OCI-M1 (cell line): ENCODE measurements at places on chromosomes 6 and 20.

DNA sequence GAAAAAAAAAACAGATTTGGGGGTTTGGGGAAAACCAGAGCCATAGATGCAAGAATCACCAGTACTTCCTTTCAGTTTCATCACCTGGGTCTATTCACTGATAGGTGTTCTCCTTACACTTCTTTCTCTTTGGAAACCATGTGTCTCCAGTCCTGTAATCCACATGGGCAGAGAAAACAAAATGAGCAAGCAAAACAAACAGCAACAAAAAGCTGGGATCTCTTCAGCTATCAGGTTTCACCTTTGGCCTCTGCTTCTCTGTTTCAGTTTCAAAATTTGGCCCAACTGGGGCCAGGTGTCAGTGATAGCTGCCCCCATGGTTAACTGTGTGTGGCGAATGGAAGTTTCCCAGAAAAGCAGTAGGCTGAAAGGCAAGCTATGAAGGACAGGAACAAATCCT is 220.0 kb upstream of the THBS2 start:
- DNase-seq: no peak

DNA sequence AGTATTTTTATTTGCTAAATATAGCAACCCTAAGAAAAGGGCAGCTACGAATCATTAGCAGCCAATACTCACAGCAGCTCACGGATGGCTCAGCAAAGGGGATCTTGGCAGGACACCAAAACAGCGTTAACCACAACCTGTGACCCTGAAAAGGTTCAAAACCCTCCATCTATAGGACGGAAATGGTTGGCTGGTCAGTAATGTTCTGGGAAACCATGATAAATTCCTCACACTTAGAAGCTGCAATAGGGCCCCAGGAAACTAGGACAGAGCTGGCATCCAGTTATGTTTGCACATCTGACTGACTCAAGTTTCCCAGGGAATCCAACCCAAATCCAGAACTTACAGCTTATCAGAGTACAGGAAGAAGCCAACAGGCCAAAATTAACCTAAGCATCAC is 30.9 kb upstream of the PTPRT start:
- DNase-seq: no peak

- DNase-seq: no peak
Observed at GRCh38 chr6:122285292-122285913, 114.0 kb upstream of the HSF2 start.

GRCh38 chr20:58579819-58580473 is 64.7 kb upstream of the APCDD1L start:
- DNase-seq: no peak

GRCh38 chr6:129867403-129867802 is 6.3 kb upstream of the TMEM244 start:
- DNase-seq: no peak

GRCh38 chr6:154509421-154510143 is 903 bp downstream of the CNKSR3 start:
- peak; percentile 56 for DNase-seq

- no peak for DNase-seq
Observed at GRCh38 chr6:128305228-128305627, 215.2 kb downstream of the PTPRK start.

DNA sequence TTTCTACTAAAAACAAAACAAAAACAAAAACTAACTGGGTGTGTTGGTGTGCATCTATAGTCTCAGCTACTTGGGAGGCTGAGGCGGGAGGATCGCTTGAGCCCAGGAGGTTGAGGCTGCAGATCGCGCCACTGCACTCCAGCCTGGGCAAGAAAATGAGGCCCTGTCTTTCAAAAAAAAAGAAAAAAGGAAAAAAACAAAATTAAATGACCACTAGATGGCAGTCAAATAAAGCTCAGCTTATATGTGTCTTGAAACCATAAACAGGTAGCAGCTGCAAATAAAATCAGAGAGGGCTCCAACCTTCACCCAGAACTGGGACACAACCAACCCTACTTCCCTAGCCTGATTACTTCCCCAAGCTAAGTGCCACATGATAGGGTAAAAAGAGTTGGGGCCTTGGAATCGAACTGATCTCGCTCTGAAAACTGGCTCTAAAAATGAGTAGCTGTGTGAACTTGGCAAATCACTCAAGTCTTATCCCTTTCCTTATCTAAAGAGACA is 67.1 kb upstream of the ADGRF4 start:
- DNase-seq: peak; percentile 92

DNA sequence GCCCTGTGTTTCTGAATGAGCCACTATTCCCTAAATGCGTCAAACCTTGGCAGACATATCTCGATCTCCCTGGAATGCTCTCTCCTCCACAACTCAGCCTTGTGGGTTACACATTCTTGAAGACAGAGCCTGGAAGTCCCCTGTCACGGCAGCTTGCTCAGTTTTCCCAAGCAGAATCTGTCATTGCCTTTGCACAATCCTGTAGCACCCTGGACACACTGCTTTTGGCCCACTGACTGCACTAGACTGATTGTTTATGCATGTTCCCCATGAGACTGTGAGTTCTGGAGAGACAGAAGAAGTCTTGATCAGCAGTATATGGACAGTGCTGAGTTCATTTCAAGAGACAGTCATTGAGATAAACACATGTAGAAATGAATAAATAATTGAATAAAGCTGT is 406.7 kb downstream of the CD83 start:
- DNase-seq: no peak

DNA sequence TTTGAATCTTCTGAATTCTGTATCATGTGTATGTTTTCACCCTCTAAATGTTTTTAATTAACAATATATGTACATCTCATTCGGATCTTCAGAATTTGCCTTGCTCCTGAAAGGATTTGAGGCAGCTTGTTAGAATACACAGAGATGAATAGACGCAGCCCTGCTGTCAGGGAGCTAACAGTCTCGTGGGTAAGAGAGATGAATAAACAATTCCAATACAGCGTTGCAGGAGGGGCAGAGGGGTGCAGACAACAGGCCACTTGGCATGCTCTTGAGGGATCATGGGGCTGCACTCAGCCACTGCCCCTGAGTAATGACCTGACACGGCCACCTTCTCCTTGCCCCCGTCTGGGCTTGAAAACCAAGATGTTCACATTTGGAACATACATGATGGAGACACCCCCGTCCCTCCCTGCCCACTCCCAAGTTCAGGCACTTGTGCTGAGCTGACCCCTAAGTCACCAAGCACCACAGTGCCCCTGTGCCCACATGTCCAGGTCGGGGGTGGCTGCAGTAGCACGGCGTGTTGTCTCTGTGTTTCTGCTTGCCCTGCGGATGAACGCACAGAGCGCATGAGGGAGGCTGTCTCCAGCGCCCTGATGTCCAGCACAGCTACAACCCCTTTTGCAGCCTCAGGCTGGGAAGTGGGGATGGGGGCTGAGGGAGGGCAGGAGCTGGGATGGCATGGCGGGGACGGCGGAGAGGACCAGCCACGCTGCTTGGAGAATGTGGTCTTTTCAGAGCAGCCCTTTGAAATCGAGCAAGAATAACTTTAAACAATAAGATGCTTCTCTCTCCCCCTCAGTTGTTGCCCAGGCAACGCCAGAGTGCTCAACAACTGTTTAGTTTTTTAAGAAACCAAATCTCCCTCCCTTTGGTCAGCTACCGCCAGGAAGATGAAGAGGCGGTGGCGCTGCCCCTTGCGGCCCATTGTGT is 33.0 kb upstream of the CDH22 start:
- no peak for DNase-seq

DNA sequence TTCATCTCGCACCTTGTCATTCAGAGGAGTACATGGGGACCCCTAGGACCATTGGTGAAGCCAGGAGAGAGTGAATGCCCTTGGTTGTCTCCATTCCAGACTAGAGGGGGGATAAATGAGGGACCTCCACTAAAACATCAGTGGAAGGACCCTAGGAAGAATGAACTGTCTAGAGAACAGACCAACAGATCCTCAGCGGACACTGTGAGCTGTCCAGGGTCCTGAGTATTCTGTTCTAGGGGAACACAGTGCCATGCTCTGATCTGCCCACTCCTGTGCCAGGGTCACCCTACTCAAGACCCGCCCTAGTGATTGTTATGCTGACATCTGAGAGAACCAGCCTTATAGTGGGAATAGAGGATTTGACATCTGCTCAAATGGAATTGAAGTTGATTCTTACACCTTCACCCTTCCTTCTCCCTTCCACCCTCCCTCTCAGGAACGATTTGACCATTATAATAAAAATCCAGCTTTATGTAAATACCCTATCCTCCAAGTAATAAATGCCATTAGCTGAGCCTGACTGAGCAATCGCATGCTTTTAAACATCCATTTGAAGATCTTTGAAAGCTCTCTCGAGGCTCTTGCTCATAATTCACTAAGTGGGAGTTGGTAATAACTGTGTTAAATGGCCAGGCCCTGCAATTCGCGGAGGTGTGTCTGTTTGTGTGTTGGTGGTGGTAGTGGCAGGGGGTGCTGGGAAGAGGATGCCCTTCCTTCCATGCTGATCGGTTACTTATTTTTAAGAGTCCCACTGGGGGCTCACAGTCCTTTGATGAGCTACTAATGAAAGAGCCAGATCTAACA is 43.6 kb upstream of the SLC32A1 start:
- DNase-seq: peak; percentile 45

GRCh38 chr6:56347526-56347925 is 100.1 kb upstream of the COL21A1 start:
- DNase-seq: no peak

DNA sequence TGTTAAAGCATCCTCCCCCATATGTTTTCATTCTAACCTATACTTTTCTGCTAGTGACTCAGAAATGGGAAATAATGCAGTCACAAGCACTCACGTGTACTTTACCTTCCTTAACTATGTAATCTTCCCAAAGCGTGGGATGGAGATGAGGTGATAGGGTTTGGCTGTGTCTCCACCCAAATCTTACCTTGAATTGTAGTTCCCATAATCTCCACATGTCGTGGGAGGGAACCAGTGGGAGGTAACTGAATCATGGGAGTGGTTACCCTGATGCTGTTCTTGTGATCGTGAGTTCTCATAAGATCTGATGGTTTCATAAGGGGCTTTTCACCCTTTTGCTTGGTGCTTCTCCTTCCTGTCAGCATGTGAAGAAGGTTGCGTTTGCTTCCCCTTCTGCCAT is 35.4 kb downstream of the AGPAT4 start:
- DNase-seq: no peak

- peak; percentile 28 for DNase-seq
Observed at GRCh38 chr6:135534773-135535380, 37.3 kb upstream of the AHI1 start.

GRCh38 chr20:43420192-43420591 is 37.5 kb upstream of the SRSF6 start:
- DNase-seq: no peak

- peak; percentile 85 for DNase-seq
Observed at GRCh38 chr20:2742934-2743559, 50.5 kb downstream of the EBF4 start.

DNA sequence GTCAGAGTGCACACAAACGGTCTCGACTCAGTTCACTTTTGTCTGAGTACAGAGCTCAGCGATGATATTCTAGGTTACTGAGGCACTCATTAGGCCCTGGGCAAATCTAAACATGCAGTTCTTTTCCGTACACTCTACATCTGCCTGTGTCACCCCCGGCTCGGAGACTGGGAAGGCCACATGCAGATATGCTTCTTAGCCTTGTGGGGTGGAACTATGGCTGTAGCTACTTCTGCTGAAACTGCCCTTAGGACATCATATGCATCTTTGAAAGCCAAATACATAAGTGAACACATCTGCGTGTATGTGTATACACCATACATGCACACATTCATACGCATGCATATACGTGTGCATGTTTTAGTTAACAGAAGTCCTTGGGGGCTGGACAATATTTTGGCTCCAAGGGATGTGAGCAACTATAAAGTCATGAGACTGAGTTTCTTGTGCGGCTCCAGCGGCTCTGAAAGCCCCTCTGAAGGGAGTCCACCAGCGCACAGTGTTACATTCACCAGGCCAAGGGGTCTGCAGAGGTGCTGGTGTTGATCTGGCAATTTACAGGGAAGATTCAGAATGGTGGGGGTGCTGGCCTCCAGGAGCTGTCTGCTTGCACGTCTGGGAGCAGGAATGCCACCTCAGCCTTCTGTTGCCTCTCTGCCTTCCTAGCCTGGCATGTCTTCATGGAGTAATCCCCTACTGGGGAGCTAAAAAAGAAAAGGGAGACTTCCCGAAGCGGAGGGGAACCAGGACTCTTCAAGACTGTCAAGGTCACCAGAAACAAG is 31.6 kb downstream of the PSMG4 start:
- DNase-seq: no peak

DNA sequence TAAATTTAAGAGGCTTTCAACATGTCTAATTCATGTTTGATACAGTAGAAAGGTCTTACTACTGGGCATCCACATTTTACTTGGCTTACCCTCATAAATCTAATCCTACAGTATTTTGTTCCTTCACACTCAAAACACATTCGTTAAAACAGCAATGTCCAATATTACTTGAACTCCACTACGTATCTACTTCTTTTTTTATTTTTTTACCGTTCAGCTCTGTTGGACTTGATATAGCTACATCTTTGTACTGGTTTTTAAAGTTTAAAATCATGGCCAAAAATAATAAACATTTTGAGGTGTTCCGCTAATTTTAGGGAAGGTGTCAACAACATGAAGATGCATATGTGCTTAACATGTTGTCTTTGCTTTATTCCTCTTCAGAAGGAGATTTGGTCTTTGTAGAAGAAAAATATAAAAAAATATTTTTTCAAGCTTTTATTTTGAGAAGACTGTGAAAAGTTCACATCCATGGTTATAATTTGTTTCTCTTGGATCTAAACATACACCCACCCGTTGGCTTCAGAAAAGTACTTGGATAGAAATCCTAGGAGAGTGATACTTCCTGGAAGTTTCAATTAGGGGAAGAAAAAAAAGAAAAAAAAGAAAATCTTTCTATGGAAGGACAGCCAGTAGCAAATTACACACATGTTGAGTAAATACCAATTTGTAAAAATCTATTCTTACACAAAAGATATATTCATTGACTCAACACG is 71.5 kb downstream of the EPB41L2 start:
- no peak for DNase-seq

- DNase-seq: no peak
Observed at GRCh38 chr6:165647041-165647440, 16.0 kb downstream of the PDE10A start.

DNA sequence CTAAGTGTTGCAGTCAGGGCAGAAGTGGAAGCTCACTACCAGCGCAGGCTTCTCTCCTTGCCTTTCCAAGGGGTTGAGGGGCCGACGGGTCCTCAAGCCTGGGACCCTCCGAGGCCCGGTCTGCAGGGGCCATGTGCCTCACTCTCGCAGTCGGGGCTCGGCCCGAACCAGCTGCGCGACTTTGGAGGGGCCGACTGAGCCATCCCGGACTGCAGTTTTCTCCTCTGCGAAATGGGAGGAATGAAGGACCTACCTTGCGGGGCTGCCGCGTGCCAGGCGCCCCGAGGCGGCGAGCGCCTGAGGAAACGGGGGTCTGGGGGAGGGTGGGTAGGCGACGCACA is 5.6 kb downstream of the LZTS3 start:
- no peak for DNase-seq

- no peak for DNase-seq
Observed at GRCh38 chr20:59214073-59214472, 50.5 kb downstream of the ZNF831 start.
